Eye (tissue), 1 donor: ENCODE measurements at places on chromosomes 11 and 22.

DNA sequence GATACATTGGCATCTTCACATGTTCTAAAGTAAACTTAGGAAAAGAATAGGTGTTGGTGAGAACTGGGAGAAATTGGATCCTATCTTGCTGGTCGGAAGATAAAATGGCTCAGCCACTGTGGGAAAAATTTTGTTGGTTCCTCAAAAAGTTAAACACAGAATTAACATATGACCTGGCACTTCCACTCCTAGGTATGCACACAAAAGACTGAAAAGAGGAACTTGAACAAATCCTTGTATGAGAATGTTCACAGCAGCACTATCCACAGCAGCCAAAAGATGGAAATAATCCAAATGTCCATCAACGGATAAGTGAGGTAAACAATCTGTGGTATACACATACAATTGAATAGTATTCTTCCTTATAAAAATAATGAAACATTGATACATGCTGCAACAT is 4.8 kb upstream of the TPH1 start:
- no peak for DNase-seq

DNA sequence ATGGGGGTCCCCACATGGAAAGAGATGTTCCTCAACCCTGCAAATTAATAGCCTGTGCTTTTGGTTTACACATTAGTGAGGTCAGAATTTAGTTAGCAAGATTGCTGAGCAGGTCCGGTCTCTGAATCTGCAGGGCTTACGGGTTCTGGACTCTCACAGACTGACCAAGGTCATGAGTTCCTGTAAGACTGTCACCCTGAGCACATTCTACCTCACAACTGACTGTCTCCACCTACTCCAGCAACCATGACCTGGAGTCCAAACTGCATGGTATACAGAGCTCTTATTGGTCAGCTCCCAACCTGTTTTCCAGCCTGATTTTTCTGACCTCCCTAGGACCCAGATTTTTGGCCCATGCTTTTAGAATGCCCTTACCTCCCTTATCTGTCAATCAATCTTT is 28.2 kb downstream of the DKK3 start:
- DNase-seq, result no peak

- DNase-seq, result no peak
Measured at GRCh38 chr11:8248786-8249185, 14.9 kb downstream of the LMO1 start.

- no peak for DNase-seq
Measured at GRCh38 chr22:31602259-31602952, 59.6 kb downstream of the PISD start.

DNA sequence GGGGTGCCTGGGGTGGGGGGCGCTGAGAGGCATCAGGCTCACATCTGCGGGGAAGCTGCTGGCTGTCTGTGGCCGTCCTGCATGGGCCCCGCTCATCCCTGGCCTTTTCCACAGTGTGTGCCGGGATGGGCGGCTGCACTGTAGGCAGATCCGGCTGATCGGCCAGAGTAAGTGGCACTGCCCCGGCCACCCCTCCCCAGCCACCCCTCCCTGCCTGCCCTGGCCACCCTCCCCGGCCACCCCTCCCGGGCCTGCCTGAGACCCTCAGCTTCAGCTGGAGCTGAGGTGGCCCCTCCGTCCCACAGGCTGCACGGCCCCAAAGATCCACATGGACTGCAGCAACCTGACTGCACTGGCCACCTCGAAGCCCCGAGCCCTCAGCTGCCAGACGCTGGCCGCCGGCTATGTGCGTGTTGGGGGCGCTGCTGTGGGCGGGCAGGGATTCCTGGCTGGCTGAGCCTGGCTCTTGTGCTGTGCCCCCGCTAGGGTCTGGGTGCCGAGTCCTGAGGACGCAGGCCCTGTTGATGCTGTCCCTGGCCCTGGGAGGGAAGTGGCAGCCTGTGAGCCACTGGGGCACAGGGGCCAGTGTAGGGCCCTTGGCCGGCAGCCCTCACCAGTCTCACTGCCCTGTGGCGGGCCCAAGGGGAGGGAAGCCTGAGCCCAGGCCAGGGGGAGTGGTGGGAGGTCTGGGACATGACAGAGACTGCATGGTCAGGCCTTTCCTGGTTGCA is 10.9 kb downstream of the MUC2 start:
- DNase-seq, result no peak

GRCh38 chr11:39690856-39691255 is 1768.6 kb downstream of the LRRC4C start:
- no peak for DNase-seq

GRCh38 chr11:57596266-57596885 is 1.1 kb upstream of the SERPING1 start:
- peak; percentile 18 for DNase-seq

DNA sequence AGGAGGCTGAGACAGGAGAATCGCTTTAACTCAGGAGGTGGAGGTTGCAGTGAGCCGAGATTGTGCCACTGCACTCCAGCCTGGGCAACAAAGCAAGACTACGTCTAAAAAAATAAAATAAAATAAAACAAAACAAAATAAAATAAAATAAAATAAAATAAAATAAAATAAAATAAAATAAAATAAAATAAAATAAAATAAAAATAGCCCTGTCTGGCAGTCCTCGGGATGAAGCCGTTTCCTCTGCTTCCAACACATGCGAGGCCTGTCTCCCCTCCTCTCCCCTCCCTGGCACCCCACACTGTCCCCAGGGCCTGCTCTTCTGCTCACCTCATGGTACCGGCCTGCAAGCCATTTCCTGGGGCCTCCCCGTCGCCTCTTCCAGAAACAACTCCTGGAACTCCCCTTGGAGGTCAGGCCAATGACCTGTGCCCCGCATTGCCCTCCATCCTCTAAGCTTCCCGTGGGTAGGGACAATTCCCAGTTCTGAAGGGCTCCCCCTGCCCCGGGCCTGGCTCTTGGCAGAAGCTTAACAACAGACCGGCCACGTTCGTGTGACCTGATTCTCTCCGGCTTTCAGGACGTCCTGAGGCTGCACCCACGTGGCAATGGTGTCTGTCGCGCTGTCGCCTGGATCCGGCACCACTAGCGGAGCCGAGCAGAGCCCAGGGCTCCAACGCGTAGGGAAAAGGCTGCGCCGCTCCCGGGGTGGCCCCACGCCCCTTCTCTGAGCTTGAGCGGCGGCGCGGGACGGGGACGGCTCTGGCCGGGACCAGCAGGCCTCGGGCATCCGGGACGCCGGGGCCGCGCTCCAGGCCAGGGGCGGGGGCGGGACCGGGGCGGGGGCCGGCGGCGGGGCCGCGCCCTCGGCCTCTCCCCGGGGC is 456 bp upstream of the PARVB start:
- peak; percentile 73 for DNase-seq

- DNase-seq, result no peak
Measured at GRCh38 chr22:25380122-25380747, 160.8 kb downstream of the CRYBB2 start.

- DNase-seq, result peak; percentile 71
Measured at GRCh38 chr11:31214372-31214771, 155.2 kb downstream of the DCDC1 start.

GRCh38 chr11:44912270-44912987 is 38.3 kb downstream of the TP53I11 start:
- DNase-seq, result no peak

GRCh38 chr11:126133901-126134300 is 71.2 kb upstream of the CDON start:
- DNase-seq, result peak; percentile 79

- no peak for DNase-seq
Measured at GRCh38 chr22:17627961-17628405, 566 bp downstream of the ATP6V1E1 start.

DNA sequence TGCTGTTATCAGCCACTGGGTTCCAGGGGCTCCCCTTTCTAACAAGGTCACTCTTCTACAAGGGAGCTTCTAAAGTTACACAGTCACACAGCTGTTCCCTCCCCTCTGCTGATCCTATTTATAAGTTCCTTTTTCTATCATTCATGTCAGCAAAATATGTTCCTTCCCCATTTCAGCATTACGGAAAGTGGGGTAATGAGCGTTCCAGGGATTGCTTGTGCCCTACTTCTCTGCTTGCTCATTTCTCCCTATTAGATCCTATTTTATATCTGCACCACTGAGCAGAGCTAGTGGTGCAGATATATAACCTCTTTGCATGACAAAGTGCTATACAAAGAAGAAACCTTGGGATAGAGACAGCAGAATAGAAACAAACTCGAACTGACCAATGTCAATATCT is 22.7 kb upstream of the PLEKHB1 start:
- peak; percentile 58 for DNase-seq

- no peak for DNase-seq
Measured at GRCh38 chr11:2621894-2622293, 77.9 kb downstream of the KCNQ1OT1 start.

DNA sequence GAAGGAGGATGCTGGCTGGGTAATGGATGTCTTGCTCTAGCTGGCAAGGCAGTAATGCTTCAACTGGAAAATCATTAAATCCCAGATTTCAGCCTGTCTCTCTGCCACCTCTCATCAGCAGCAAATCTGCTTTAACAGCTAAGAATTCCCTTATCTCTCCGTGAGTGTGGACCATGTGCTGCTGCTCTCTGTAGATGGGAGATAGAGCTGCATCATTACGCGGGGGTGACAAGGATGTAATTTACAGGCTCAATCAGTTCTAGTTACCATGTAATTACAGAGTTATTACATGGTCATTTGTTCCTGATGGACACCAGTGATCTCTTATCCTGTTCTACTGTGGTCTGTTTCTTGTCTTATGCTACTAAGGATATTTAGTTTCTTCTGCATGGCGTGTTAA is 665.4 kb downstream of the NTM start:
- DNase-seq, result no peak

DNA sequence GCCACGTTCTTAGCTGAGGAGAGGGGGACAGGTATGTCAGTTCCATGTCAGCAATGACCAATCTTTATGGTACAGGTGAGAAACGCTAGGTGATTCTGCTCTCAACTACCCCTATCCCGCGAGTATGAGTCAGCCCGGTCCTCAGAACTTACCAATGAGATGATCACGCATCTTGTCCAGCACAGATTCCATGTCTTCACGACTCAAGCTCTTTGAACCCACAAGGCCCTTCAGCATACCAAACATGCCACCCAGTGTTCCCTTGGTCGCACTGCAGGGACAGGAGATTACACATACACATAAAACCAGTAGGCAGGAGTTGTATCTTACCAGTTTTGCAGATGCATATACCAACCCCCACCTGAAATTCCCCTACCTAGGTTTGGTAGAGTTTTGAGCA is 2.9 kb downstream of the SRPRA start:
- no peak for DNase-seq

DNA sequence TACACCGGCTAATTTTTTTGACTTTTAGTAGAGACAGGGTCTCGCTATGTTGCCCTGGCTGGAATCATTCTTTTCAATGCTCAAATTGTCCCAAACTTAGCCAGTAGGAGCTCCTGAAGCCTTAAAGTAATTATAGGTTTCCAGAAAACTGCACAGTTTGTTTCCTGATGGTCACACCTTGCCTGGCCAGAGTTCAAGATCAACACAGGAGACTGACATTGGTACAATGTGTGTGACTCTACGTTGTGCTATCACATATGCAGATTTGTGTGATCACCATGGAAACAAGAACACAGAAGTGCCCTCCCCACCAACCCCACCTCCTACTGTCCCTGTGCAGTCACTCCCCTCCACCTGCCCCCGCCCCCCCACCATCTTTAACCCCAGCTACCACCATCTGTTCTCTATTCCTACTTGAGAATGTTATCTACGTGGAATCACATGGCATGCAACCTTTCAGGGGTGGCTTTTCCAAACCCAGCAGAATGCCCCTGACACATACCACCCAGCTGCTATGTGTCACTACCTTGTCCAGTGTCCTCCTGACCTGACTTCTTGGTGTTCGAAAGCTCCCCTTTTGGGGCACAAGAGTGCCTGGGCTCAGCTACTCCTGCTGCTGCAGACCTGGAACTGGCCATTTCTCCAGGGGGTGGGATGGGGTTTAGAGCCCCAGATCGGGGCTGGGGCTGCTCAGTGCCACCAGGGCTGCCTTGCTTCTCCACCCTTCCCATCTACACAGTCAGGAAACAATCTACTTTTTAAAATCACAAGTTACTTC is 6.1 kb upstream of the NAP1L4 start:
- DNase-seq, result no peak

GRCh38 chr11:85961930-85962363 is 106.8 kb downstream of the CCDC83 start:
- peak; percentile 24 for DNase-seq

DNA sequence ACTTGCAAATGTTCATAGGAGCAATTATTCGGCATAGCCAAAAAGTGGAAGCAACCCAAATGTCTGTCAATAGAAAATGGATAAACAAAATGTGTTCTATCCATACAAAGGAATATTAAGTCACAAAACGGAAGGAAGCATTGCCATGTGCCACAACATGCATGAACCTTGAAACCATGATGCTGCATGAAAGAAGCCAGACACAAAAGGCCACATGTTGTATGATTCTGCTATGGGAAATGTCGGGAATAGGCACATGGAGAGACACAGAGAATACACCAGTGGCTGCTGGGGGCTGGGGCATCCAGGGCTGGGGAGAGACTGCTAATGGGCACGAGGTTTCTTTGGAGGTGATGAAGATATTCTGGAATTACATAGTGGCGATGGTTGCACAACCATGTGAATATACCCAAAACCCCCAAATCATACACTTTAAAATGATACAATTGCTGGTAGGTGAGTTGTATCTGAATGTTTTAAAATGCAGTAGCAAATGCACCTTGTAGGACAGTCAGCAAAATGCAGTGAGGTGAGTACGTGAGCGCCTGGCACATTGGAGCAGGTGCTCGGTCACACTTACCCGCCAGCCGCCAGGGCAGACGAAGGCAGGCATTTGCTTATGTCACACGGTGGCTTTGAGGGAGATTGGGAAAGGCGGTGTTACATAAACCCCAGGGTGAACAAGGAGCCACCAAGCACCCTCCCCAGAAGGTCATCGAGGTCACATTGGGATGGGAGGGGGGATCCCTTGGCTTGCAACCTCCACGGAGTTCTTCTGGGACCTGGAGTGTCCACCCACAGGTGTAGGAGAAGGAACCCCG is 6.3 kb upstream of the OSM start:
- DNase-seq, result no peak

DNA sequence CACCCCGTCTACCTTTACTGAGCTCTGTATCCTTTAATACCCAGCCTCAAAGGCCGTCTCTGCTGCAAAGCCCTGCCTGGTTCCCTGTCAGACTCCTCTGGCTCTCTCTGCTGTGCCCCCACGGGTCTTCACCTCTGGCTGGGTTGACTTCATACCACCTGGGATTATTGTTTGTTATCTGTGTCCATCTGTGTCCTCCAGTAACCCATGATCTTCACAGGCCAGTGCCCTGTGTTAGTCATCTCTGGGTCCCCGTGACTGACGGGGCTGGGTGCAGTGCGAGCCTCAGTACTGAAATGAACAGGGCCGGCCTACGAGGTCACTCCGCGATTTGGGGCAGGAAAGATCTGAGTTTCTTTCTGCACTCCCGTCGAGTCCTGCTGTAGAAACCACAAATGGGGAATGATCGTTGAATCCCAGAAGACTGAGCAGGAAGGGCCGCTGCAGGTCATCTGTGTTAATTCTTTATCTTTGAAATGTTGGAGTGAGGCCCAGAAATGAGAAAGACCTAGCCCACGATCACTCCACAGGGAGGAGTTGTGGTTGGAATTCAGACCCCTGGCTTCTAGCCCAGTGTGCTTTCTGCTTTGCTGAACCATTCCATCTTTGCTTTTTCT is 12.3 kb upstream of the TUB start:
- peak; percentile 85 for DNase-seq

GRCh38 chr11:60955571-60955970 is 3.6 kb upstream of the SLC15A3 start:
- no peak for DNase-seq
